ENCODE measurements at places on chromosomes 1 and 21.
A peak's percentile ranks its signal among the peaks of the same experiment; 100 is the strongest.

- DNase-seq: no peak
Observed at GRCh38 chr21:39837861-39838359, 29.3 kb upstream of the PCP4 start.

- DNase-seq: no peak
Observed at GRCh38 chr21:25660233-25660632, 21.2 kb downstream of the JAM2 start.

DNA sequence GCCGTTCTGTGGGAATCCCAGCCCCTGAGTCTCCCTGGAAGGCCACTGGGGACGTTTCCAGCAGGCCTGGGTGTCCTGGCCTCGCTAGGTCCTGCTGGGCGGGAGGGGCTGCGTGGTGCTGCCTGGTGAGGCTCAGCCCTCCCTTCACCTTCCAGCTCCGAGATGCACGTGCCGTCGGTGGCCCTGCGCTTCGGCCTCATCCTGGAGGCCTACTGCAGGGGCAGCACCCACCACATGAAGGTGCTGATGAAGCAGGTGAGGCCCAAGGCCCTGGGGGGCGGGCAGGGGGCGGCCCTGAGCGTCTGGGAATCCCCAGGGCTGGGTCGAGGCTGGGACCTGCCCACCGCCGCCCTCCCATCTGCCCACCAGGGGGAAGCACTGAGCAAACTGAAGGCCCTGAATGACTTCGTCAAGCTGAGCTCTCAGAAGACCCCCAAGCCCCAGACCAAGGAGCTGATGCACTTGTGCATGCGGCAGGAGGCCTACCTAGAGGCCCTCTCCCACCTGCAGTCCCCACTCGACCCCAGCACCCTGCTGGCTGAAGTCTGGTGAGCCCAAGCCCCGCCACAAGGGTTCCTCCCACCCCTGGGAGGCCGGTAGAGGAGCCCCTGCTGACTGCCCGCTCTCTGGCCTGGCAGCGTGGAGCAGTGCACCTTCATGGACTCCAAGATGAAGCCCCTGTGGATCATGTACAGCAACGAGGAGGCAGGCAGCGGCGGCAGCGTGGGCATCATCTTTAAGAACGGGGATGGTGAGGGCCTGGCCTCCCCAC, 70.3 kb downstream of the PIK3CD start:
- DNase-seq: peak; percentile 91

GRCh38 chr1:95370691-95371562, 136.9 kb downstream of the RWDD3 start:
- no peak for DNase-seq

GRCh38 chr1:67647814-67648358, 37.1 kb upstream of the GADD45A start:
- peak; percentile 29 for DNase-seq

- DNase-seq: no peak
Observed at GRCh38 chr1:176141449-176141848, 65.6 kb downstream of the COP1 start.

GRCh38 chr1:22870201-22870871, 102.3 kb downstream of the LACTBL1 start:
- DNase-seq: no peak

- no peak for DNase-seq
Observed at GRCh38 chr1:181131255-181131941, 42.9 kb downstream of the IER5 start.

DNA sequence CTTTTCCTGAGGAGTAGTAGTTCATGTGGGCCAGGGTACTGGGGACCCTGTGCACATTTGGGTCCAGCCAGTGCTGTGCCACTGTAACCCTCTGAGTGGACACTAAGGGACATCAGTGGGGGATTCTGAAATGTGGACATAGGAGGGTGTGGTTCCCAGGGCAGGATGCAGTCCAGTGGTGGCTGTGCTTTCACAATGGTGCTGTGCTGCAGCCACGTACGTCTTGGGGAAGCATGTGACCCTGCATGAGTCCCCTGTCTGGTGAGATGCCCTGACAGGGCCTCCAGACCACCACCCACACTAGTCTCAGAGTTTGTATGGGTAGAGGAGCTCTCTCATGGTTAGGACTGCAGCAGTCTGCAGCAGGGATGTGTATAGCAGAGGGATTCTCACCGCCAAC, 37.8 kb upstream of the WNT2B start:
- DNase-seq: no peak

- no peak for DNase-seq
Observed at GRCh38 chr1:154416471-154417337, 11.6 kb downstream of the IL6R start.

- DNase-seq: no peak
Observed at GRCh38 chr1:229567109-229567868, 8.8 kb upstream of the ABCB10 start.

DNA sequence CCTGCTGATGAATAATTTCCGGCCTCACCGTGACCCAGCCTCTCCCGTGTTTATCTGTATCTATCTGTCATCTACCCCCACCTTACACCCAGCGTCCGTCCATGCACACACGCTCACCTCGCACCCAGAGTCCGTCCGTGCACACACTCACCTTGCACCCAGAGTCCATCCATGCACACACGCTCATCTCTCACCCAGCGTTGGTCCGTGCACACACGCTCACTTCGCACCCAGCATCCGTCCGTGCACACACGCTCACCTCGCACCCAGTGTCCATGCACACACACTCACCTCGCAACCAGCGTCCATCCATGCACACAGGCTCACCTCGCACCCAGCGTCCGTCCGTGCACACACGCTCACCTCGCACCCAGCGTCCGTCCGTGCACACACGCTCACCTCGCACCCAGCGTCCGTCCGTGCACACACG, 25.0 kb upstream of the COL18A1 start:
- no peak for DNase-seq

- no peak for DNase-seq
Observed at GRCh38 chr1:243482141-243483022, 226.5 kb downstream of the SDCCAG8 start.

DNA sequence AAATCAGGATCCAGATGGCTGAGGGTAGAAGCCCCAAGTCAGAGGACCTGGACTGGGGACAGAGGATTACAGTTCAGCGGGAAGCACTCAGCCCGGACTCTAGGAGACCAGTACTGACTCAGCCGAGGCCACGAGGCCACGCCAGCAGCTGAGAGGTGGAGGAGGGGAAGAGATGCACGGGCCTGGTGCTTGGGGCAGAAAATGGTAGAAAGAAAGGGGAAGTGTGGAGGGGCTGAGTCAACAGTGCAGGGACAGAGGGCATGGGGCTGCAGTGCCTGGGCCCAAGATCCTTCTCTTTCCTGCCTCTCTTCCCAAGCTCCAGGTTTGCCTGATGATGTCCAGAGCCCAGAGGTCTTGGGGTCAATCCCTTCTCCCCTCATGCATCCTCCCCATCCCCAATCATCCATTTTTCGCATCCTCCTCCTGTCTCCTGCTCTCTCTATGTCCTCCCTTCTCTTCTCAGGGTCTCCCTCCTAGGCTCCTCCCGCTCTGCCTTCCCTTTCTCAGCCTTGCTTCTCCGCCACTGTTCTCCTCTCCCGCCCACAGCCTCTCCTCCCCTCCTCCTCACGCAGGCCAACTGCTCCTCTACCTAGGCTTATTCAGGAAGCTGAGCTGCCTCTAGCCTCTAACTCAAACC, 7.7 kb downstream of the ARHGEF2 start:
- DNase-seq: peak; percentile 71

DNA sequence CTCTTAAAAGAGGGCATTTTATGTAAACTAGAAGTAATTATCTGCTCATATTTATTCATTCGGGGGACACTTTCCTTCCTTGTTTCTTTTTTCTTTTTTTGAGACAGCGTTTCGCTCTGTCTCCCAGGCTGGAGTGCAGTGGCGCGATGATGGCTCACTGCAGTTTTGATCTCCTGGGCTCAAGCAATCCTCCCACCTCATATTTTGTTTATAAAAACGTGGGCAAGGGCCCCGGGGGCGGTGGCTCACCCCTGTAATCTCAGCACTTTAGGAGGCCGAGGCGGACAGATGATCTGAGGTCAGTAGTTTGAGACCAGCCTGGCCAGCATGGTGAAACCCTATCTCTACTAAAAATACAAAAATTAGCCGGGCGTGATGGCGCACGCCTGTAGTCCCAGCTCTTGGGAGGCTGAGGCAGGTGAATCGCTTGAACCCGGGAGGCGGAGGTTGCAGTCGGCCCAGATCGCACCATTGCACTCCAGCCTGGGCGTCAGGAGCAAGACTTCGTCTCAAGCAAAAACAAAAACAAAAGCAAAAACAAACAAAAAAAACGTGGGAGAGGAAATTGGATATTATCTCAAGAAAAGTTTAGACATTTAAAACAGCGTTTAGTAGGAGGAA, 926 bp upstream of the DFFA start:
- no peak for DNase-seq

GRCh38 chr21:41326414-41327080, 9.9 kb downstream of the FAM3B start:
- DNase-seq: no peak

- no peak for DNase-seq
Observed at GRCh38 chr1:87204921-87205320, 123.8 kb upstream of the LMO4 start.

- no peak for DNase-seq
Observed at GRCh38 chr1:36803868-36804570, 230.3 kb downstream of the GRIK3 start.

DNA sequence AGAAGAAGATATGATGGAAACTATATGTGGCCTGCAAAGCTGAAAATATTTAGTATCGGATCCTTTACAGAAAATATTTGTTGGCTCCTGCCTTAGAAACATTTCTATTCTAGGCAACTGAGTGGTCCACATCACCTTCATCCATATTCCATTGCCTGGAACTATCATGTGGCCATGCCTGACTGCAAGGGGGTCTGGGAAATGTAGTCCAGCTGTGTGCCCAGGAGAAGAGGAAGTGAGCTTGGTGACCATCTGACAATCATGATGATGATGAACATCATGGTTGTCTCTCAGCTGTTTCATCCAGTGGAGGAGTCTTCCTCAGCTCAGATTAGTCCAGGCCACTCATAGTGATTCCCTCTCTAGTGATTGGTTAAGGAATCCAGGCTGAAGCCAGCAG, 61.8 kb upstream of the IFNLR1 start:
- no peak for DNase-seq

GRCh38 chr1:24878775-24879742, 51.0 kb downstream of the RUNX3 start:
- no peak for DNase-seq

- DNase-seq: no peak
Observed at GRCh38 chr1:27139980-27140379, 14.9 kb downstream of the SLC9A1 start.

DNA sequence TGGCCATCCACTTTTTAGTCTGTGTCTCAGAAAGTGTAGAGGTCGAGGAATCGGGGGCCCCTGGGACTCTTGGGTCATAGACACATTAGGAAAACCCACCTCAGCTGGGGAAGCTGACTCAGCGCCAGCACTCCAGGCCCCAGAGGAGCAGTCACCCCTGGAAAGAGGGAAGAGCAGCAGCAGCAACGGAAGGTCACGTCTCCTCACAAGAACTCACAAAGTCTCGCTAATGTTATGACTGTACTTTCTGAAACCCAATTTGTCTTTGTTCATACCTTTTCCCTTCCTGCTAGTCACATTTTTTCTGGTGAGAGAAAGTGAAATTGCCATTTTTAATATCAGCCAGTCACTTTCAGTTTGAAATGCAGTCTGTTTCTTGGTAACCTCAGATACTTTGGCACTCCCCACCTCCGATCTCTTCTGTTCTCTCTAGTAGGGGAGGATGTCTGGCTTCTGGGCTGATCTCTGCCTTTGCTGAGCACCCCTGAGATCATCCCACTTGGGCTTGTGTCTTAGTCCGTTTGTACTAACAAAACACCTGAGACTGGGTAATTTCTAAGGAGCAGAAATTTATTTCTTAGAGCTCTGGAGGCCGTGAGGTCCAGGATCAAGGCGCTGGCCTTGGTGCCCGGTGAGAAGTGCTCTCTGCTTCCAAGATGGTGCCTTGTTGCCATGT, 6.0 kb upstream of the NLRP3 start:
- DNase-seq: peak; percentile 80

DNA sequence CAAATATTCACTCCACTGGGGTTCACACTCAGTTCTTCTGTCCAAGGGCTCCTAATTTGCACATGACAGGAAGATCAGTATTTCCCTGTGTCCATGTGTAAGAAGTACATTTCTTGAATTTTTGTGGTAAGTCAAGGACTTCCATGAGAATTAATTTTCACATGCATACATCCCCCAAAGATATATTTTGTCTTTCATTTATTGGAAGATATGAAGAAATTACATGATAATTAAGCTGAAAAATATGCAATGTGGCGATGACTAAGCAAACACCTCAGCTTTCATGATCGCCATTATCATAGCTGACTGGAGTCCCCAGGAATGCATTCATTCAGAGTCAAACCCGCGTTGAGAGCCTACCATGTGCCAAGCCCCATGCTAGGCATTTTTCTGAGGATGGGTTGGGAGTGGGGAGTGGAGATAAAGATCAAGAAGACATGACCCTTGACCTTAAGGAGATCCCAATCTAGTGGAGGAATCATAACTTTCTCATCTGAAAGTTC, 104.6 kb upstream of the F3 start:
- DNase-seq: no peak

- no peak for DNase-seq
Observed at GRCh38 chr1:27026621-27027574, 14.2 kb upstream of the TENT5B start.

DNA sequence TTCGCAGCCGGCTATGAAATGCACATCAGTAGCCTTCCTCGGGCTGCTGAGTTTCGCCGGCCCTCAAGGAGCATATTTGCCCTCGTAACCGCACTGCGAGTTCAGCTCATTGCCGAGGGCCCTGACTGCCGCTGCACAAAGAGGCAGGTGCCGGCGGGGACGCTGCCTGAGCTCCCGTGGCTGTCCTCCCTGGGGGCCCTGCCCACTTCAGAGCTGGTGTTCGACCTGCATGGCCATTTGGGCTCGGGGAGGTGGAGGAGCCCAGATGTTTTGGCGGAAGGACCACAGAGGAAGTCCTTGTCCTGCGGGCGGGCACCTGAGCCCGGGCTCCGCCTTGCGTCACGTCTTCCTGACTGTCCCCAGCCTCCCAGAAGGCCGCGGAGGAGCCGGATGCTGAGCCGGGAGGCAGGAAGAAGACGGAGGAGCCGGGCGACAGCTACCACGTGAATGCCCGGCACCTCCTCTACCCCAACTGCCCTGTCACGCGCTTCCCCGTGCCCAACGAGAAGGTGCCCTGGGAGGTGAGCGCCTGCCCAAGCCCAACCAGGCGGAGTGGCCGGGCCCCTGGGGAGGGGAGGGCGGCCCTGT, 29.9 kb upstream of the LRRC3 start:
- DNase-seq: no peak

Measured in activated CD4-positive, alpha-beta T cell treated with anti-CD3 and anti-CD28 coated beads, Interleukin-2, amount 10 ng/mL, durations not matched to agents 24 days and 14 days (primary cell).